Activated CD8-positive, alpha-beta memory T cell treated with anti-CD3 and anti-CD28 coated beads, Interleukin-2, amount 50 U/mL, for 4 hours (primary cell): ENCODE measurements at places on chromosomes 12 and 14.

DNA sequence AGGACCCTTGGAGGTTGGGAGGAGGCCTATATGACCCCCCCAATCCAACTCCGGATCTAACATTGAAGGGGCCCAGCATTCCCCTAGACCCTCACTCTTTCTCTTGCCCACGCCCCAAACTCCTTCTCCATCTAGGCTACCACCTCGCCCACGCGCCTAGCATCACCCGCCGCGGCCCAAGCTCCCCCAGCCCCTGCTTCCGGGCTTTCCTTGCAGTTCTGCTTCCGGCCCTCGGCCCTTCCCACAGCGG, 445 bp downstream of the CERS5 start:
- DNase-seq: peak; percentile 49

- DNase-seq: no peak
These were observed 27.5 kb upstream of the CDKN3 start for GRCh38 chr14:54369343-54369742.

- DNase-seq: no peak
These were observed 37.4 kb downstream of the GNPTAB start for GRCh38 chr12:101793401-101793800.

DNA sequence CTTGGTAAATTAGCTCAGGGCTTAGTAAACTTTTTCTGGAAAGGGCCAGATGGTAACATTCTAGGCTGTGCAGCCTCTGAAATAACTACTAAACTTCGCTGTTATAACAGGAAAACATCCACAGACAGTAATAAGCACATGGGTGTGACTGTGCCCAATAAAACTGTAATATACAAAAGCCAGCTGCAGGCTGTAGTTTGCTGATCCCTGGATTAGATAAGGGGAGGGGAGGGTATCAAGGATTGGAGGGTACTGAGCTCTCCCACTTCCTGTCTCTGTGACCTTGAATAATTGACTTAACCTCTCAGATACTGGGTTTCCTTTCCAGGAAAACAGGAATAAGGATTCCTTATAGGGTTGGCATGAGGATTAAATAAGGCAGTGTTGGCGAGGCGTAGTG, 81.2 kb downstream of the CCDC60 start:
- DNase-seq: no peak

GRCh38 chr14:93281937-93282336, 50.9 kb downstream of the BTBD7 start:
- DNase-seq: no peak

DNA sequence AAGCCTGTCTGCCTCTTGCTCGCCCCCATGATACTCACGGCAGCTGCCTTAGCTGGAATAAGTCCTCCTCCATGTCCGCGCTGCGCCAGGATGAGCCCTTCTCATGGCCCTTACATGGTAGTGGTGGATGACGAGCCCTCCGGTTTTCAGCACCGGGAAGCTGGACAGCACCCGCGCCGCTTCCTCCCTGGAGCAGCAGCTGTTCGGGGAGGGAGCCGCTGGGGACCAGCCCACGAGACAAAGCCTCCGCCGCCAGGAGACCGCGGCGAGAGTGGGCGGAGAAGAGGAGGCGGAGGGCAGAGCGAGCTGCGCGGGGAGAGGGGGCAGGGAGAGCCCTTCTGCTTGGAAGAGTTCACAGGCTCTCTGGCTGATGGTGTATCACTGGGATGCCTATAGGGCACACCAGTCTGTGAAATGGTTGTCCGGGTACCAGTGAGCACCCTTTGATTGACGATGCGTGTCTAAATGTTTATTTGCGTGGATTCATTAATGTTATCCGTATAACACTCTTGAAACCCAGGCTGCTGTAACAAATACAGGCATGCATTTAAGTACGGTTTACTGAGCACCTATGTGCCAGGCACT, at the start of gene SVOP:
SVOP (minus strand) TSS at position 273 of the 585 bp plus-strand sequence; CDS start at position 73, 200 bp downstream.
- DNase-seq: peak; percentile 22
